ENCODE measurements at places on chromosomes 4 and X.

GRCh38 chrX:1528186-1528883 is 8.7 kb downstream of the P2RY8 start:
- peak; percentile 46 for DNase-seq

- DNase-seq, result no peak
These were observed 268.7 kb downstream of the SLC39A8 start for GRCh38 chr4:102076622-102077021.

DNA sequence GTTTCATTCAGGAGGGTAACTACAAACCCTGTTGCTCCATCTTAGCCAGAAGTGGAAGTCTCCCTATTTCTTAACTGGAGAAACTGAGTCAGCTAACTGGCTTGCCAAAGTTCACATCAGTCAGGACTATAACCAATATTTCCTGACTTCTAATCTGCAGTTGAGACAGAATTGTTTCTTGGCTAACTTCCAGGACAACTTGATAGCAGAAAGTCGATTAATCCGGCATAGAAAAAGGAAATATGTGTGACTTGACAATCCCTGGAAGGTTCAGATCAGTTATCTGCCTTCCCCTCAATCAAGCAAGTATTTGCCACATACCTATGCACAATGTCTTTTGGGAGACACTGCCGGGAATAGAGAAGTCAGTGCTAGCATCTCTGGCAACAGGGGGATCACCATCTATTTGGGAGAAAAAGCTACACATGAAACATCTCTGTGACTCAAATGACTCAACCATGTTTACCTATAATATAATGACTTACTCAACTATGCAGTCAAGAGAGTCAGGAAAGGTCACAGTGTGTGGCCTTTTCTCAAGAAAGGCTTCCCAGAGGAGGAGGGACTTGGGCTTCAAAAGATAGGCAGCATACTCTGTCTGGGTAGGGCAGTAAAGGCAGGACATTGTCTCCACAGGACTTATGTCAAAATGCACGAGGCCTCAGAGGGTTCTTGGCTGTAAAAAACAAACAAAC is 12.4 kb upstream of the LONRF3 start:
- no peak for DNase-seq

DNA sequence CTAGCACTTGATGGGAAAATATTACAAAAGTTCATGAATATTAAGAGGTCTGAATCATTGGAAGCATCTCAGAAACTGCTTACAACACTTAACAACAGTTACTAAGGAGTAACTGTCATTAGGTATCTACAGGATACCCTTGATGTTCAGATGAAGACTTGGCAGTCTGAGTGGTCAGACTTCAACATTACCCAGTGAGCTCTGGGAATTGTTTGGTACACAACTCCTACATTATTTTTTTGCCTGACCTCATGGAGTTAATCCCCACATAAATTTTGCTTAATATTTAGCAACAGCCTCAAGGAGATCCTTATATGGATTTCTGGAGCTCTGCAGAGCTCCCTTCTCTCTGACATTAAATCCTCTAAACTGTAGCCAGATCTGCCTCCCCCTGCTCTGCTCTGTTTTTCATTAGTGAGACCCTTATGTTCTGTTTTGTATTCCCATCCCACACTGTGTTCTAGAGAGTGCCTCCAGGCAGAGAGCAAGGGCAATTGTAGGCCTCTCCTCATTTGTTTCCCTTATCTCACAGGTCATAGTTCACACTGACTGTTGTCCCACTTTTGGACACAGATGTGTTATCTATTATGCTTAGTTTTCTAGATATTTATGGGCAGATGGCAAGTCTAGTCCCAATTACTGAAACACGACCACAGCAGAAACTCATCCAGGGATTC is 368.8 kb downstream of the GASK1B start:
- no peak for DNase-seq

- no peak for DNase-seq
These were observed 218.5 kb downstream of the COL25A1 start for GRCh38 chr4:109083911-109084310.

- DNase-seq, result peak; percentile 78
These were observed 24.8 kb downstream of the HOPX start for GRCh38 chr4:56656346-56656643.

GRCh38 chr4:13484749-13485221 is 645 bp upstream of the RAB28 start:
- DNase-seq, result no peak

GRCh38 chr4:169314906-169315305 is 44.1 kb upstream of the SH3RF1 start:
- no peak for DNase-seq

DNA sequence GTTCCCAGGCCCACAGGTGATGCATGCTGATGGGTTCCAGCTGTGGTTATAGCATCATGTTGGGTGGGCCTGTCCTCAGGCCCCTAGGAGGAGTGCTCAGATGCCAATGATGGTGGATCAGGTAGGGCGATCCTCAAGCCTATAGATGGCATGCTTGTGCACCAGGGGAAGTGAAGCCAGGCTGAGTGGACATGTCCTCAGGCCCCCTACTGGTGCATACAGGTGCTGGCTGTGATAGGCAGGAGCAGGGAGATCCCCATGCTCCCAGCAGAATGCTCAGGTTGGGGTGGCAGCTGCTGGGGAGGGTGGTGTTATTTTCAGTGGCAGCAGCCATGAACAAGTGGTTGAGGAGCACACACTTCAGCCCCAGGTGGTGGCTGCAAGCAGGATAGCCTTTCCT is 96.0 kb downstream of the SMARCA1 start:
- DNase-seq, result no peak

- DNase-seq, result no peak
These were observed 26.7 kb downstream of the FAM156B start for GRCh38 chrX:52923781-52924241.

- DNase-seq, result no peak
These were observed 453.6 kb downstream of the CENPC start for GRCh38 chr4:67091673-67092072.

GRCh38 chrX:148466292-148466691 is 34.1 kb upstream of the AFF2 start:
- no peak for DNase-seq

DNA sequence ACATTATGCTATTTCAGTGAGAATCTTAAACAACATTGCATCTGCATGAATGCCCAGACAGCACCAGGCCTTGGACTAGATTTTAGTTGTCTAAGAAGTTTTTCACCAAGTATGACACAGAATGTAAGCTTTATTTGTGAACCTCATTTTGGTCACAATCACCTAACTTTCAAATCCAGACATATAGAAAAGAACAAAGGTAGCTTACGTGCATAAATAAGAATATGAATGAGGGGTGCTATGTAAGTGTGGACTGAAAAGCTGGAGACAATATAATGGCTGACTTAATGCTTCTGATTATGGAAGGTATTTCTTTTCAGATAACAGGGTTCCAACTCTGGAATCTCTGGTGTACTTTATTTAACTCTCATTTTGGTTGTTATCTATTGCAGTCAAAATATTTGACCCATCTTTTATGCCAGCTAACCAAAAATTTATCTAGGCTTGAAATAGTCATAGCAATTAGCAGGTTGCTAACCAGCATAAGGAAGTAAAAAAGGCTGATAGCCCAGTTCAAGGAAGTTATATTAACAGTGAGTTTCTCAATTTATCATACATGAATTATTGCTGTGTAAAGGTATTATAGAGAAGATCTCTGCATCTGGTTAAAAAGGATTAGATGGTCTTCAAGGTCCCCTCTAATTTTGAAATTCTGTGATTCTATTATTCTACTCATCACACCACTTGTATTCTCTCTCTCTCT is 36.5 kb downstream of the SLC7A11 start:
- no peak for DNase-seq

DNA sequence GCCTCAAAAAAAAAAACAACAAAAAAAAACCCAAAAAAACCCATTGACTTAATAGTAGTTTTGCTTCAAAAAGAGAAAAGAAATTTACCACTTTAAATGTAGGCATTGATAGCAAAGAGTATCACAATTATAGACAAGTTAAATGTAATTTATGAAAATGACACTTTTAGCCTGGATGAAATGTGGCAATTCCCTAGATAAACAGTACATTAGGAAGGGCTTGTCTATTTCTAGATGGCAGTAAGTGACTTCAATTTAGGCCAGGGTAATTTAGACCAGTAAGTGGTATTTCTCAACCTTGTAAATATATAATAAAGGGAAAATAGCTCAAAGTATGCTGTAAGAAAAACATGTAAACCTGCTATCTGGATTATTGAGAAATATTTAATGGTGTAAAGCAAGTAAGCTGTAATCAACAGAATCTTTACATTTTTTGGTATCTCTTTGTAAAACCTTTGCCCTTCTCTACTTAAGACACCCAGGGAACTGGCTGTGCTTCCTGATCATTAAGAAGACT is 103.7 kb upstream of the RAPGEF2 start:
- DNase-seq, result no peak

GRCh38 chr4:77454858-77455257 is 150.8 kb upstream of the CXCL13 start:
- DNase-seq, result no peak

GRCh38 chrX:115957862-115958490 is 212.6 kb upstream of the AGTR2 start:
- no peak for DNase-seq

GRCh38 chr4:13920111-13920875 is 292.8 kb upstream of the BOD1L1 start:
- no peak for DNase-seq

GRCh38 chr4:172787111-172787510 is 381.5 kb upstream of the GALNT7 start:
- DNase-seq, result no peak

DNA sequence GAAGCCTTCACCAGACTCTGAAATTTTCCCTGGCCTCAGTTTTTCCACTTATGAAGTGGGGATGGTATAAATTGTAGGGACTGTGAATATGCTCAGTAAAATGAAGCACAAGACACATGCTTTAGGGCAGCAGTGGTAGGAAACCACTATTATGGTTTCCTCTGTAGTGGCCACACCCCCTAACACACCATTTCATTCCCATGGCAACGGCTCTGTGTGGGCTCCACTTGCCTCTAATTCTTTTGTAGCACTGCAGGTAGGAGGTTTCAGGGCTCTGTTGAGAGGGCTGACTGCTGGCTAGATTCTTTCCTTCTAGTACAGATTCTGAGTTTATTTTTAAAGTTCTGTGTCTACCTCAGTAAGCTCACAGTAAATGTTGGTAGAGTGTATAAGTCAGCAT is 3.5 kb upstream of the VMA21 start:
- DNase-seq, result peak; percentile 40

GRCh38 chr4:139606579-139607501 is 50.8 kb upstream of the SETD7 start:
- DNase-seq, result no peak

All from stimulated activated CD8-positive, alpha-beta memory T cell treated with anti-CD3 and anti-CD28 coated beads, Interleukin-4, amount 100 ng/mL, for 48 hours (primary cell).